ENCODE measurements at places on chromosomes 1 and 21.

DNA sequence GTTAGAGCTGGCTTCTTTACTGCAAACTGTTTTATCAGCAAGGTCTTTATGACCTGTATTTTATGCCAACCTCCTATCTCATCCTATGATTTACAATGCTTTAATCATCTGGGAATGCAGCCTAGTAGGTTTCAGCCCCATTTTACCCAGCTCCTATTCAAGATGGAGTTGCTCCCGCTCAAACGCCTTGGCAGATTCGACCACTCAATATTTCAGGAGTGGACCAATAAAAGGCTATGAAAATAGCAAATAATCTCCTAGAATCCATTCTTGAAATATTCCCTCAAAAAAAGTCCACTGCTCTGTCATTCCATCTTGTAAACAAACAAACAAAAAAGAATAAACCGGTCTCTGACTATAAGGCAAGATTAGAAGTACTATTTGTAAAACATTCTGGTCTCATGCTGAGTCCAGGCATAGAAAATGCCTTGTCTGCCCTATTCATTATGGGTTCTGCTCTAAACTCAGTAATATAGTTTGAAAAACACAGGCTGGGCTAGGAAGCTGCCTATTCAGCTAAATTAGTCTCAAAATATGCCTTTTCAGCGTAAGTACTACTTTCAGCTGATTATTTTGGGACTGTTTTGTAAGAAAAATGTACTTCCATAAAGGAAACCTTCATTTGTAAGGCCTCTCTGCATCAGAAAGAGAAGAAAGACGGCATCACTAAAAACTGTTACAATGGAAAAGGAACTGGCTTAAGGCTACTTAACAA lies 53.0 kb downstream of the TBX19 start:
- DNase-seq, result no peak

DNA sequence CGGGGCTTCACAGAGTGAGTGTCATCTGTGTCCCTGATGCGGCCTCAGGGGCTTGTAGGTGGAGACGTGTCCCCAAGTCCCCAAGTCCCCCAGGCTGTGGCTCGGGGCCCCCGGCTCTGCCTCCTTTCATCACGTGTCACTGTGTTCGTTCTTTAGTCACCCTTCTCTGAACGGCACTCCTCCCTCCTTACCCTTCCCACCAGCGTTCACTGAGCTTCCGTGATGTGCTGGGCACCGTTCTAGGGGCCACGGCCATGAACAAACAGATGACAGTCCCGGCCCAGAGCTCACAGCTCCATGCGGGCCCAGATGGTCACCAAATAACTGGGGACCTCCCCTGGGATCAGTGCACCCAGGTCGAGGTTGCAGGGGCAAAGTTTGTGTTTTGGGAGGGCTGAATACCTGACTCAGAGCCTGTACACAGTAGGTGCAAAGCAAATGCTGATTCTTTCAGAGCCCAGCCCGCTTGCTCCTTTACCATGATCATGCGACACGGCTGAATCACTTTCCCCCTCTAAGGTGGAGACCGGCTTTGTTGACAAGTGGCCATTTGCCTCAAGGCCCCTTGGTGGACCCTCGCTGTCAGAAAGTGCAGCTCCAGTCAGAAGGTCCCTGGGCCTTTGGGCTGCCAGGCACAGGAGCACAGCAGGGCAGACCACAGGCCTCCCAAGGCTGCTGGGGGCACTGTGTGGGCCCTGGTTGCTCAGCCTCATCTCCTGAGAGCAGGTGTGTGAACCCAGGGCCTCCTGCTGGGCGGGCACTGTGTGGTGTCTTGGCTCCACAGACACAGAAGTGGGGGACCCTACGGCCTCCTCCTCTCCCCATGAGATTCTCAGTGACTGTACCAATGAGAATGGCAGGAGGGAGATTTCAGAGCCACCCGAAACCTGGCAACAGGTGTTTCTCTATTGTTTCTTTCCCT lies 592.5 kb downstream of the PTPRU start:
- DNase-seq, result no peak

DNA sequence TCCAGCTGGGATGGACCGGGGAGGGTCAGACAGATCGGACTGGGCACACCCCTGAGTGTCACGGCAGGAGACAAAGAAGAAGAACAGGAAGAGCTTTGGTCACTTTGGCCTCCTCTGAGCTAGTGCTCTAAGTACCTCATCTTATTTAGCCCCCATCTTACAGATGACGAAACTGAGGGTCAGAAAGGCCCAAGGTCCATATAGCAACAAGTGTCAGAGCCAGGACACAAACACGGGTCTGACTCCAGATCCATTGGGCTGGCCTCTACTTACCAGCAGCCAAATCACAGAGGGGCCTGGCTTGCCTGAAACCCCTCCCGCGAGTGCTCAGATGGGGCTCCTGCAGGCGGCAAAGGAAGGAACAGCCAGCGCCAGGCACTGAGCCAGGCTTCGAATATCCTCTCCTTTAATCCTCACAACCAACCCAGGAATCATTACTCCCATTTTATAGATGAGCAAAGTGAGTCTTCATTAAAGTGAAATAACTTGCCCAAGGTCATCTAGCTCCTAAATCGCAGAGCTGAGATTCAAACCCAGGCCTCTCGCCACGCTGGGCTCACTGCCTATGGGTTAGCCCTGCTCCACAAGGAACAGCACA lies 25.7 kb upstream of the SELENON start:
- DNase-seq, result no peak

GRCh38 chr1:228742281-228742860 lies 7.1 kb downstream of the RHOU start:
- no peak for DNase-seq

- no peak for DNase-seq
These were observed 24.4 kb upstream of the AHCYL1 start for GRCh38 chr1:109959974-109960744.

DNA sequence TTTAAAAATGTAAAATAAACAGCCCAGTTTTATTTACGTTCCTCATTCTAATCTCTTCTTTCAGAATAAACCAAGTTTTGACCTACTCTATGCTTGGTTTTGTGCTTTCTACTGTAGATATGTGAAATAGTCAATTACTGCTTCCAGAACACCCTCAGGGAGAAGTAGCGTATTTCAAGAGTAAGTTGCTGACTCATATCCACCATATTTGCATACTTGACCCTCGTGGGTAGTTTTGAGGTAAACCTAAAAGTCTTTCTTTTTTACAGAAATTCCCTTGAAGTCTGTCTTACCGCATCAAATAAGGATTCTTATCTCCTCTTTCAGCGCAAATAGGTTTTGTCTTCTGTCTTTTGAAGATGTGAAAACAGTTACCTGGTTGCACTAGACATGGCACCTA lies 1.4 kb upstream of the OR2L3 start:
- DNase-seq, result no peak

DNA sequence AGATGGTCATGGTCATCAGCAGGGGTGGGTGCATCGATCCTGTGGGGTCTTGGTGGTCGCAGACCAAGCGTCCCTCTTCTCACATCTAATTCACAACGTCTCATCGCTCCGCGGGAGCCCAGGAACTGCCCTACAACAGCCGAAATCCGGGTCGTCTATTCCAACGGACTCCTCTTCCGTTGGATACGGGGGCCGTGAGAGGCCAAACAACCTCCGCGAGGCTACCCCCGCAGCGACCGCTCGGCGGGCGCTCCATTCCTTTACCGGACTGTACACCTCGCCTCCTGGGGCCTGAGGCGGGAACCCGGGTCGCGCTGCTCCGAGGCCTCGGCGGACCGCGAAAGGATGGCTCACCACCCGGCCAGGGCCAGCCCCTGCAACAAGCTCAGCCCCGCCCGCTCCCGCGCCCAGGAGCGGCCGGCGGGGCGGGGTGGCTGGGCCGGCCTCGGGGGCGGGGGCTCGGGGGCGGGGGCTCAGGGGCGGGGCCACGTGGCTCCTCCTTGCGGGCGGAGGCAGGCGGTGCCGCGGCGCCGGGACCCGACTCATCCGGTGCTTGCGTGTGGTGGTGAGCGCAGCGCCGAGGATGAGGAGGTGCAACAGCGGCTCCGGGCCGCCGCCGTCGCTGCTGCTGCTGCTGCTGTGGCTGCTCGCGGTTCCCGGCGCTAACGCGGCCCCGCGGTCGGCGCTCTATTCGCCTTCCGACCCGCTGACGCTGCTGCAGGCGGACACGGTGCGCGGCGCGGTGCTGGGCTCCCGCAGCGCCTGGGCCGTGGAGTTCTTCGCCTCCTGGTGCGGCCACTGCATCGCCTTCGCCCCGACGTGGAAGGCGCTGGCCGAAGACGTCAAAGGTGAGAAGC lies at the start of gene QSOX1:
Gene QSOX1, plus strand, starts transcription at position 545 of the 857 bp plus-strand sequence. Its CDS starts 39 bp downstream, at position 584.
- peak; percentile 84 for DNase-seq

DNA sequence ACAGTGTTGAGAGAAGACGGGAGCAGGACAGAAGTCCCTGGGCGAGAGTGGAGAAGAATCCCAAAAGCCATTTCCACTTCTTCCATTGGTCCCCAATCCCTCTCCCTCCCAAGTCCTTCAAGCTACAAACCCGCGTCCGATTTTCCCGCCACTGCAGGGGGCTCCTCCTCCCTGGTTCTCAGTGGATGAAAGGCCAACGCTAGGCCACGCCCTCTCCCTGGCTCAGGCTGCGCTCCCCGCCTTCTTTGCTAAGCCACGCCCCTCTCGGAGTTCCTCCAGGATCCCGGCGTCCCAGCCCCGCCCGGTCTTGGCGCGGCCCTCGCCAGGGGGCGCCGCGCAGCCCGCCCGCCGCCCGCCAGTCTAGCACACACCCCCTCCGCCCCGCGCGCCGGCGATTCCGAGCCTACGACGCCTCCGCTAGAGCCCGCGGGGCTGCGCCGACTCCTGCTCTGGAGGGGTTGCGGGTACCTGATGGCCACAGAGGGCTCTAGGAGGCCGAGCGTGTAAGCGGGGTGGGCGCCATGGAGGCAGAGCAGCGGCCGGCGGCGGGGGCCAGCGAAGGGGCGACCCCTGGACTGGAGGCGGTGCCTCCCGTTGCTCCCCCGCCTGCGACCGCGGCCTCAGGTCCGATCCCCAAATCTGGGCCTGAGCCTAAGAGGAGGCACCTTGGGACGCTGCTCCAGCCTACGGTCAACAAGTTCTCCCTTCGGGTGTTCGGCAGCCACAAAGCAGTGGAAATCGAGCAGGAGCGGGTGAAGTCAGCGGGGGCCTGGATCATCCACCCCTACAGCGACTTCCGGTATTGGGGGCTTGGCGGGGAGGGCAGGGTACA lies at the start of gene HCN3:
Gene HCN3, plus strand, starts transcription at position 394 of the 832 bp plus-strand sequence. Its CDS starts 128 bp downstream, at position 522.
- DNase-seq, result peak; percentile 99

GRCh38 chr1:234585330-234586055 lies 24.5 kb downstream of the IRF2BP2 start:
- DNase-seq, result no peak

DNA sequence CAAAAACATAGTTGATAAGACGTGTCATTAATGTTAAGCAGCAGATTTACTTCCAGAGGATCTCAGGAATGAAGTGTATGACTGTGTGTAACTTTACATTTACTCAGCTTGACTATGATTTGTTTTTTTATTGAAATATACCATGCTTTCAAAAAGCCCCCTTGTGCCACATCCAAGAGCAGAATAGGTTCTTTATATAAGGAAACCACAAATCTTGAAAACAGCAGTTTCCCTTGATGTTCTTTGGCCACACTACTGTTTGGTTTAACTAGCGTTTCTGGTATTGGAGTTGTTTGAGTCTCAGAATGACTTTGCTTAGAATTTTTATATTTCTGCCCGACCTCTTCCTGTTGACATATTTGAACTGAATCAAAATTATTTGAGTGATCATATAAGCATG lies 25.0 kb downstream of the LRRC8C start:
- DNase-seq, result no peak

DNA sequence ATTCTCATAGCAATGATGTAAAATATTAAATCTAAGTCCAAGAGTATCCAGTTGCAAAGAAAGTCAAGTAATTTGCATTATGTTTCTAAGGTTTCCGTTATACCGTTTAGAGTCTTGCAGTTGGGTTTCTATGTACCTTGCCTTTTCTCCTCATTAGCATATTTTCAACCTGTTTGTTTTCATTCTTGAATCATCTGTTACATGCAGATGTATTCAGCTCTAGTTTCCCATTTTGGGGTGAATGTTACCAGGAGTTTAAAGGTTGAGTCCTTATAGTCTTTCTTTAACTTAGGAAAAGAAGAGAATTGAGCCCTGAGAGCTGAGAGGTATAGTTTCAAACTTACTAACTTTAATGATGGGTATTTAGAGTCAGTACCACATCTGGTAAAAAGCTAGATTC lies 139.9 kb downstream of the NFIA start:
- DNase-seq, result no peak

DNA sequence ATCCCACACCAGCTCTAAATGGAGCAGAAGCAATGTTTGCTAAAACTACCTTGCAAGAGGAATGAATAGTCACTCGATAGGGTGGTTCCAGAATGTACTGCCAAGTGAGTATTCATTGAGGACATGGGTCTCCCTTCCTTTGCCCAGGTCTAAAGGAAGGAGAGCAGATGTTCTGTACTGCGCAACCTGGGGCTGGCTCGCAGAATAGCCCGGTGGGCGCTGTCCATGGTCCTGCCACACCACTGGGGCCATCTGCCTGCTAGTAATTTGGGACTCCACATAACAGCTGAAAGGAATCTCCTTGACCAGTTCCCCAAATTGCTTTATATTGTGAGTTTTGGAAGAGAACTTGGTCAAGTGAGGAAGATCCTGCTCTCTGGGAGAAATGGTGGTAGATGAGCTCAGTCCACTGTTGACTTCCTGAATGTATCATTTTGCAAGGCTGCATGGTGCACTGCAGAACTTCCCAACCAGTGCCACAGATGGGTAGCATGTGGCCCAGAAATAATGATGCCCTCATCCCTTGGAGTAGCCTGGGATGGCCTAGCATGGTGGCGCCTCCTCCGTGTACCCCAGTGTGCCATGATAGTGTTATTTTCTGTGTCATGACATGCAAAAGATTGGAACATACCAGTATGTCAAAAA lies 5.7 kb downstream of the SLC6A17 start:
- peak; percentile 81 for DNase-seq

DNA sequence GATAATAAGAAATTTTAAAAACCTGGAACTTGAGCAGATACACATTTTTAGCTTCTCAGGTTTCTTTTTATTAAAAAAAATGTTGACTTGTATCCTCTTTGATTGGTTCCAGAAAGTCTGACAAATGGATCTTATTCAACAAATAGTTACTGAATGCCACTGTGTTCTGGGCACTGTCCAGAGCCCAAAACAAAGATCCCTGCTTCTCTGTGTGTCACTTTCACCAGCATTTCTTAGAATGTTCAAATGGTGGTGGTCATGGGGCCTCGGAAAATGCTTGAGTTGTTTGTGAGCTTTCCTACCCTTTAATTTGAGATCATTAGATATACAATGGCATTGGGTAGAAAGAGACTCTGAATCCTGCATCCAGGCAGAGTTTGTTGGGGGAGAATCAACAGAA lies 19.9 kb downstream of the ACTN2 start:
- DNase-seq, result no peak

DNA sequence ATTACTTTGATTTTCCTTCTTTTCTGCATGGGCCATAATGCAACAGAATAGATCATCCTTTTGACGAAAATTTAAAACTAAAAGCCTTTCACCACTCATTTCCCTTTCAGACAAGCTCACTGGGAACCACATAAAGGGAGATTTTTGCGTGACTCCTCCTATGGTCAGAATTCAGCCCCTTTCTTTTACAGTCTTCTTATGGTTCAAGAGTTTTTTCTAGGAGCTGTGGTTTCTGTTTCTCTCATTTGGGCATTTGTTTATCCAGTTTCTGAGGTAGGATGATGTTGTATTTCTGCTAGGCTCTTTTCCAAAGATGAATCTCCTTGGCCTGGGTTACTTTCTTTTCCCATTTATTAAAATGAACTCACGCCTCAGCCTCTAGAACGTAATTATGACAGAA lies 16.9 kb downstream of the RGS1 start:
- no peak for DNase-seq
